ENCODE measurements at places on chromosomes 5 and 9.

DNA sequence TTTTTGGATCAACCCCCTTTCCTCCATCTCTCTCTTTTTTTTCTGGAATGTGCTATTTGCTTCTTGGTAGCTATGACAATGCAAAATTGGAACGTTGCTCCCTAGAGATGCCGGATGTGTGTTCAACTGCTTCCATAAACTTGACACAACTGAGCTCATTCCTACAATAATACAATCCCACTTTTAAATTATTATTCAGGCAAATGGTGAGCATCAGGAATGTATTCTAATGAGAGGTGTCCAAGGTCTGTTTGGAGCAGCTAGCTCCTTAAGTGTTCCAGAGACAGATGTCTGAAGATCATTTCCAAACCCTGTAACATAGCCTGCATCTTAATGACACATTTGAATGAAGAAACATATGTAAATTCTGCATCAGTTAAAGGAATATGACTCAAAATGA is 518.4 kb downstream of the TAF11L14 start:
- DNase-seq: no peak

- no peak for DNase-seq
Measured at GRCh38 chr9:83182071-83182470, 119.1 kb upstream of the RASEF start.

- peak; percentile 73 for DNase-seq
Measured at GRCh38 chr5:142356349-142356715, 31.5 kb upstream of the SPRY4 start.

DNA sequence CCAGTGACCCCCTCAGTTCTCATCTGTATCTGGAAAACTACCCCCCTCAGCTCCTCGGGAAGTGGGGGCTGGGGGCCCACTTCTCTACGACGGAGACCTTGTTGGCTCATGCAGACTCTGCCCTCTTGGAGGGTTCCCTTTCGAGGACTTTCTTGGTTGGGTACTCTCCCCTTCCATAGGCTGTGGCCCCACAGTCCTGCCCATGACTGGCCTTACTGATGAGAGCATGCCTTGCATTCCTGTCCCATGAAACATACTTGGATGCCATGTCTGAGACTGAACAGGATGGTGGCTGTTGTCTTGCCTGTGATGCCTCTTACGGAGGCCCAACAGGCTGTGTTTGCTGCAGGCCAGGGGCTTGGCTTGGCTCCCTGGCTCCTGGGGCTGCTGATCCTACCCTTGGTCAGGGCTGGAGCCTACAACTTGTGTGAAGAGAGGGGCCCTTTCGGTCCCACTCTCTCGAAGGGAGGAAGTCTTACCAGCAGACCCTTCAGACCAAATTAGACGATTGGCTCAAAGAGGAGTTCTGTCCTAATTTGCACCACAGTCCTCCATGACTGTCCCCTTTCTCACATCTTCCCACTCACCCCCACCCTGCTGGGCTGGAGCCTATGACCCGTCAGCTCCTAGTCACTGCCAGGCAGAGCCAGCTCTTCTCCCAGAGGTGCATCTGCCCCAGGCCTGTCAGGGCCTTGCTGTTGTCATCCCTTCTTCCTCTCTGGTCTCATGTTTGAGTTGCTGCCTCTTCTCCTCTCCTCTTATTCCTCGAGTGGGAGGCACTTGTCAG is 109.9 kb downstream of the CACNA1B start:
- no peak for DNase-seq

DNA sequence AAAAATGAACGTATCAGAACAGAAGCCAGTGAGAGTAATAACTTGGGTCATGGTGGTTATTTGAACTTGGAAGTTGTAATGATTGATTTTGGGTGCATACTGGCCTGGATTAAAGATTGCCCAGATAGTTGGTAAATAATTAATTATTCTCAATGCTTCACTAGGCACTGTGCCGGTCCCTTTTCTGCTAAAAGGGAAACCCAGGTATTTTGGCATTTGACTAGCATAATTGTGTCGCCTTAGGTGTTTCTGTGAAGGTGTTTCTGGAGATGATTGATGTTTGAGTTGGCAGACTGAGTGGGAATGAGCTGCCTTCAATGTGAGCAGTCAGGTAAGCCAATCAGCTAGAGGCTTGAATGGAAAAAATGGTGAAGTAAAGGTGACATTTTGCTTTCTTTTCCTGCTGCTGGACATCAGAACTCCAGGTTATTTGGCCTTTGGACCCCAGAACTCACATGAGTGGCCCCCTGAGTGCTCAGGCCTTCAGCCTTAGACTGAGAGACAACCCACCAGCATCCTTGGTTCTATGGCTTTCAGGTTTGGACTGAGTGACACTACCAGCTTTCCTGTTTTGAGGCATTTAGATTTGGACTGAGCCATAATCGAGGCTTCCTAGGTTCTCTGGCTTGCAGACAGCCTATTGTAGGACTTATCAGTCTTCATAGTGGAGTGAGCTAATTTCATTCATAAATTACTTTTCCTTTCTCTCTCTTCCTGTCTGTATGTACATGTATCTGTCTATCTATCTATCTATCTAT is 120.7 kb upstream of the PAPPA start:
- peak; percentile 6 for DNase-seq

GRCh38 chr5:122761115-122761514 is 13.8 kb upstream of the SNX2 start:
- no peak for DNase-seq

GRCh38 chr9:134316449-134317160 is 9.7 kb upstream of the RXRA start:
- DNase-seq: no peak

DNA sequence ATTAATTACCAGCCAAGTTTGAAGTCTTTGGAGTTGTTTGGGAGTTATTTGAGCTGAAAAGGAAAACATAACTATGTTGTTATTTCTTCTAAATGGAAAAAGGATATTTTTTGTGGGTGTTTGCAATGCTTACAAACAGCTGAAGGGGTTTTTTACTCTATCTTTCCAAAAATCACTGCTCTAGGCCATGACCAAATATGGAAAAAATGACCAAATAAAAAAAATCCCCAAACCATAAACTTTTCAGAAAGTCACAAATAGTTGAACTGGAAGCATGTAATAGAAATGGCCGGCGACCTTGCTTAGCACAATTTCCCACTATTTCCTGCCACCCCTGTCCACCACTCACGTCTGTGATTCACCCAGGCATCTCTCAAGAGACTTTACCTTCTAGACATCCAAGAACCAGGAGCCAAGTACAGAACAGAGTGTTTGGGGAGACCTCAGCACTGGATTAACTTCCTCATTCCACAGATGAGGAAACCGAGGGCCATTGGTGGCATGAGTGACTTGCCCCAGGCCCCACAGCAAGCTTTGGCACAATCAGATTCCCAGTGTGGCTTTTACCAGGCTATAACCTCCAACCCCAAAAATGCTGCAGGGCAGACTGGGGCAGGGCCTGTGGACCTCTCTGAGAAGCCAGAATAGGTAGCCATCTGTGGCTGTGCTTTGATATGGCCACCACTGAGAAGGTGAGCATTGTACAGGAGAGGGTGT is 84.5 kb downstream of the NRG2 start:
- DNase-seq: no peak

DNA sequence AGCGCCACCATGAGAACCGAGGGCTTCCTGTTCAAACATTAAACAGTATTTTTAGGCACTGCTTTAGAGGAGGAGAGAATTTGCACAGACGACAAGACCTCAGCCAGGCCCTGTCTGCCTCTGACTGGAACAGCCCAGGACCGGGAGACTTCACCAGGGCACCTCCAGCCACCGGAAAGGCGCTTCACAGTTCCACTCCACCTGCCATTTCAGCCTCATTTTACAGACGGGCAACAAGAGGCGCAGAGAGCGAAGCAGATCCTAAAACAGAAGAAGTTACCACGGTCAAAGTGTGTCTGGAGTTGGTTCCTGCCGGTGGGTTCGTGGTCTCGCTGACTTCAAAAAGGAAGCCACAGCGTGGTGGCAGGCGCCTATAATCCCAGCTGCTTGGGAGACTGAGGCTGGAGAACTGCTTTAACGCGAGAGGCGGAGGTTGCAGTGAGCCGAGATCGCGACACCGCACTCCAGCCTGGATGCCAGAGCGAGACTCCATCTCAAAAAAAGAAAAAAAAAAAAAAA is 28.4 kb downstream of the COL23A1 start:
- DNase-seq: no peak
